ENCODE measurements at places on chromosomes 3 and 15.

- DNase-seq, result no peak
Observed at GRCh38 chr3:160140756-160141155, 84.5 kb upstream of the C3orf80 start.

- no peak for DNase-seq
Observed at GRCh38 chr15:101056366-101057334, 137.5 kb downstream of the LRRK1 start.

- DNase-seq, result no peak
Observed at GRCh38 chr3:52530918-52531826, 2.5 kb downstream of the NT5DC2 start.

- no peak for DNase-seq
Observed at GRCh38 chr3:41224120-41224806, 25.0 kb downstream of the CTNNB1 start.

DNA sequence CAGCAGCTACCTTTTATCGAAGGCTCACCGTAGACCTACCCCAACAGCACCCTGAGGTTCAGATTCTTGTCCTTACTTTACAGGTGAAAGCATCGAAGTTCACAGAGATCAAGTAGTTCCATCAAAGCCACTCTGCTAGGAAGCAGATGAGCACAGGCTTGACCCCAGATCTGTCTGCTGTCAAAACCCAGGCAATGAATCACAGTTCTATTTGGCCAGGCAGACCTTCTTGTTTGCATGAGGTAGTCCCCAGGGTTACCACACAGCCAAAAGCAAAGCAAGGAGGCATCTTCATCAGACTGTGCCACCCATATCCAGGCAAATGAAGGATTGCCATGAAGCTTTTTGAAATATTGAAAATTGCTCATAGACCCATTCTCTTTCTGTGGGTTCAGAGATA, 33.0 kb downstream of the HES1 start:
- DNase-seq, result no peak

All from stimulated activated CD4-positive, alpha-beta T cell treated with anti-CD3 and anti-CD28 coated beads, Interleukin-15, amount 100 ng/mL, for 1 hour (primary cell).